T-cell (primary cell): ENCODE measurements at places on chromosomes 13 and 19. TPM values are rescaled to one million over a fixed set of nuclear protein-coding genes. Genes with fewer than 3 reads are reported as not detected.

- DNase-seq: no peak
Observed at GRCh38 chr13:57740719-57741118, 109.2 kb downstream of the PCDH17 start.

- no peak for DNase-seq
Observed at GRCh38 chr13:59790626-59791025, 373.1 kb downstream of the DIAPH3 start.

GRCh38 chr13:112236539-112237197, 139.5 kb upstream of the SPACA7 start:
- DNase-seq: no peak

- DNase-seq: peak; percentile 37
Observed at GRCh38 chr19:34997071-34997617, 3.0 kb upstream of the GRAMD1A start.

DNA sequence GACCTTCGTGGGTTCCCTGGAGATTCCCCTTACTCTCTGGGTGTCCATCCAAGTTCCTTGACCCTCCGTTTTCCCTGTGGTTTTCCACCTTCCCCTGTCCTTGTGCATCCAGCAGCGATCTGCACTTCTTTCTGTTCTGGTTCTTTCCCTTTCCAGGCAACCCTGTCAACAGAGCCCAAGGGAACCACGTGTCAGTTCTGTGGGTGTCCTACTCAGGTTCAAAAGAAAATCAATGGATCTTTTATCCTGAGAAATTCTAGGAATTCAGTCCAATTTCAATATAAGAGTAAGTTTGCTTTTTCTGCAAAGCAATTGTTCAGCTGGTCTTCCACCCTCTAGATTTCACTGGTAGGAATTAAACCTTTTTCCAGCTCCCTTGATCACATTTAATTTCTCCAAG, 1394.8 kb upstream of the SLC10A2 start:
- DNase-seq: no peak

GRCh38 chr19:54081032-54081431, at the start of gene TARM1:
TSS of gene TARM1 (minus strand) at chr19:54081365. CDS start at chr19:54081340, 25 bp downstream.
- no peak for DNase-seq

- DNase-seq: no peak
Observed at GRCh38 chr13:31528176-31528575, 211.2 kb upstream of the RXFP2 start.

DNA sequence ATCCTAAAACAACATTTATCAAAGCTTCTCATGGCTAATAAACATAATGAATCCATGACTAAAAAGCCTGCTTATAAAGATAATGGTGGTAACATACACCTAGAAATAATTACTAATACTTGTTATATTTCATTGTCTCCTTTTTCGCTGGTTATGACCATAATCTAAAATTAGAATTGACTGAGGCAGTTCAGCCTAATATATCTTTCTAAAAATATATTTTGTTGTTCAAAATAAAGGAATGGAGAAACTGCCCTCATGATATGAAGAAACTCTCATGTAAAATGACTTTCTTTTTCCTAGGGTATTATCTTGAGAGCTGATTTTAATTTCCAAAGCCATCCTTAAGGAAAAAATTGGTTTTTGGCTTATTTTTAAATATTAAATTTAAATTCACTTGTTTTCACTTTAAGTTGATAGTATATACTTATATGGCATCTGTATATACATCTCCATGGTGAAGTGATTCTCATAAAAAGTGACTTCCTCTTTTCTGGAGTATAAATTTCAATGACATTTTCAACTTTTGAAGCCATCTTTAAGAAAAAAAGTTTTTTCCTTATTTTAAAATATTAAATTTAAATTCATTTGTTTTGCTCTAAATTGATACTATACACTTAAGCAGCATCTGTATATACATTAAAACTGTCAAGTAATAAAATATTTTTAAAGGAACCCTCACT, 204.6 kb downstream of the VWA8 start:
- no peak for DNase-seq

DNA sequence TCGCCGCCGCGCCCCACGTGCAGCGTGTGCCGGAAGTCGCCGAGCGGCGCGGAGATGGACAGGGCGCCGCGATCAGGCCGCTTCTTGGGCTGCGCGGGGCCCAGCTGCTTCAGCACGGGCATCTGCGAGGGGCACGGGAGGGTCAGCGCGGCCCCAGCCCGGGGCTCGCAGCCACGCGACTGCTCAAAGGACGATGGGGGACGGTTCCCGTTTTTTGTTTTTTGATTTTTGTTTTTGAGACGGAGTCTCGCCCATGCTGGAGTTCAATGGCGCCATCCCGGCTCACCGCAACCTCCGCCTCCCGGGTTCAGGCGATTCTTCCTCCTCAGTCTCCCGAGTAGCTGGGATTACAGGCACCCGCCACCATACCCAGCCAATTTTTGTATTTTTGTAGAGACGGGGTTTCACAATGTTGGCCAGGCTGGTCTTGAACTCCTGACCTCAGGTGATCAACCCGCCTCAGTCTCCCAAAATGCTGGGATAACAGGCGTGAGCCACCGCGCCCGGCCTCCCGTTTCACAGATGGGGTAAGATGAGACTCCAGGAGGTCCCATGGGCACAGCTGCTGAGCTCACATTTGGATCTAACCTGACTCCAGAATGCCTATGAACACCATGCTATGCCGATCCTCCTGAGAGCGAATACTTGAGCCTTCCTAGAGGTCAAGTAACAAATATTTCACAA, 2.0 kb upstream of the LENG9 start:
- DNase-seq: no peak

DNA sequence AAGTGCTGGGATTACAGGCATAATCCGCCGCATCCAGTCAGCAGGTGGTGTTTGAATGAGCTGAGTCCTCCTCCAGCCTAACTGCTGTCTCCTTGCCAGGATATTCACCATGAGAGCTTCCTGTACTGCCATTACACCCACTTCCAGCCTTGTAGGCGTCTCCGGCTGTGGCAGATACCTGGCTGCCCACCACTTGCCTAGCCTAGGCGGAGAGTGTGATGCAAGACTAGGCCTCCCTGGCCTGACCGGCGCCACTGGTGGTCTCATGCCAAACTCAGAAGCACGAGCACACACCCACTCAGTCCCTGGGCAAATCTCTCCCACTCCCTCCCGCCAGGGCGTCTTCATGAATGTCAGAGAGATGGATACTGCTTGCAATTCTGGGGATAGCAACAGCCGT, 16.6 kb downstream of the IL12RB1 start:
- DNase-seq: no peak

DNA sequence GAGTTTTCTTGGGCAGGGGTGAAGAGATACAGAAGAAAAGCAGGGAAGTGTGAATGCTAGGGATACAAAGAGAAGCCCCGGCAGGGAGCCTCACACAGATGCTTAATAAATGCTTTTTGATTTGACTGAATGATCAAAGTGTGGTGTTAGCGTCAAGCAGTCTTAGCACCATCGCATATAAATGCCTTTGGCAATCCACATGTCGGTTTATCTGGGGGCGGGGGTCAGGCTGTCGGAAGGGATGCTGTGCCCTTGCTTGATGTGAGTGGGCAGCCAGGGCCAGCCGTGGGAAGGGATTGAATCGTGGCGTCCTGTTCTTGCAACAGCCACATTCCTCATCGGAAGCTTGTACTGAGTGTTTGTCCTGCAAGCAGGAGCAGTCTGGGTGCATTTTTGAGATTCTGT, 173.1 kb downstream of the LACC1 start:
- no peak for DNase-seq

DNA sequence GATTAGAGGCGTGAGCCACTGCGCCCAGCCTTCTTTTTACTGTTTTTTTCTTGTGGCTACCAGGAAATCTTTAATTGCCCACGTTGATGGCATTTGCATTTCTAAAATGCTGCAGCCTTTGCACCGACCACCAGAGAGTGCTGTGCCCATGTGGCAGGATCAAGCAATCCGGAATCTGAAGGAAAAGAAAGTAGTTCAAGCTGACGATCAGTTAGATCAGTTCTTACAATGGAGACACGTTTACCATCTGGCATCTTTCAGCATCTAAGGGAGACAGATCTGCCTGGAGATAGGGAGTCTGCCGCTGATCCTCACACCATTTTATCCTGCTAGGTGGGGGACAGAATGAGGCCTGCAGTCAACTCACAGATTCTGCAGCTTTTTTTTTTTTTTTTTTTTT, 19.9 kb downstream of the TINCR start:
- no peak for DNase-seq

GRCh38 chr13:112767506-112768471, 78.0 kb downstream of the ATP11A start:
- DNase-seq: no peak

GRCh38 chr13:97285221-97285955, 63.3 kb downstream of the MBNL2 start:
- no peak for DNase-seq

DNA sequence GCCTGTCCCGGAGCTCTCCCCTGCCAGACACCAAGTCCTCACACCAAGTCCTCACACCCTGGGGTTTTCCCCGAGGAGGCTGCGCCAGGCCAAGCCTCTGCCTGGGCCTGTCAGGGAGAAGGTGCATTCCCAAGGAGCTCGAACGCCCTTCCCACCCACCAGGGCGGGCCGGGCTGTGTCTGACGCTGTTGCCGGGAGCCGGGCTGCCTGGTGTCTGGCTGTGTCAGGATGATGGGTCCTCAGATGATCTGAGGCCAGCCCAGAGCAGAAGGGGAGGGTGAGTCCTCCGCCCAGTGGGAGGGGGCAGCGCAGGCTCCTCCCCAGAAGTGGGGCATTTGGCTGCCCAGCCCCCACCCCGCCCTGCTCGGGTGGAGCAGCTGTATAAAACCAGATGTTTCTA, 2.3 kb upstream of the HAS1 start:
- DNase-seq: no peak

DNA sequence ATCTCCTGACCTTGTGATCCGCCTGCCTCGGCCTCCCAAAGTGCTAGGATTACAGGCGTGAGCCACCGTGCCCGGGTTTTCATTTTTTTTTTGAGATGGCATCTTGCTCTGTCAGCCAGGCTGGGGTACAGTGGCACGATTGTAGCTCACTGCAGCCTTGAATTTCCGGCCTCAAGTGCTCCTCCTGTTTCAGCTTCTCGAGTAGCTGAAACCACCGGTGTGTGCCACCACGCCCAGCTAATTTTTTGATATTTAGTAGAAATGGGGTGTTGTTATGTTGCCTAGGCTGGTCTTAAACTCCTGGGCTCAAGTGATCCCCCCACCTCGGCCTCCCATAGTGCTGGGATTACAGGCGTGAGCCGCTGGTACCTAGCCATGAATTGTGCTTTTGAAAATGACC, 5.9 kb downstream of the ADAT3 start:
- no peak for DNase-seq

DNA sequence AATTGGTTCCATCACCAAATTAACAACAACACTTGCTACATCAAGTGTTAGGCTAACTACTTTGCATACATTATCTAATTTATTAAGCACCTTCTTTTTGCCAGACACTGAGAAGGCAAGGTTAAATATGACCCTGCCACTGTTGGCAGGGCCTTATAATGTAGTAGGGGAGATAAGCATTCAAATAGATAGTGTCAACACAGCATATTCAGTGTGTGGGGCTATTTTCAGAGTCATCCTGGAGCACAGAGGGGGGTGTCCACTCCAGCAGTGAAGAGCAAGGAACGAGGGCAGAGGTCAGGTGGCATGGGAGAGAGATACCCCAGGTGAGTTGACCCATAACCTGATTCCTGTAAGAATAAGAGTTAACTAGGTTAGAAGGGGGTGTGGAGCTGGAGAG, 121.6 kb downstream of the COG6 start:
- no peak for DNase-seq

DNA sequence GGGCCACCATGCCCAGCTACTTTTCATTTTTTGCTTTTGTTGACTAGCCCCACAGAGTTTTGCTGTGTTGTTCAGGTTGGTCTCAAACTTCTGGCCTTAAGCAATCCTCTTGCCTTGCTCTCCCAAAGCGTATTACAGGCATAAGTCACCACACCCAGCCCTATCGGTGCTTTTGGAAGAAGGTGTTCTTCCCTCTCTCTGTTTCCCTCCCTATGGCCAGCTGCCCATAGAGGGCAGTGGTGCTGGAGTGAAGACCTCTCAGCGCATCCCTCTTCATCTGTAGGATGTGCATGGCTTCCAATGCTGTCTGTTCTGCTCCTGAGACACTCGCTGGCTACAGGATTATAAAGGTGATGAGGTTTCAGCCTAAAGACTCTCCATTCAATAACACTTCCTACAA, 1.3 kb upstream of the CD22 start:
- DNase-seq: no peak

DNA sequence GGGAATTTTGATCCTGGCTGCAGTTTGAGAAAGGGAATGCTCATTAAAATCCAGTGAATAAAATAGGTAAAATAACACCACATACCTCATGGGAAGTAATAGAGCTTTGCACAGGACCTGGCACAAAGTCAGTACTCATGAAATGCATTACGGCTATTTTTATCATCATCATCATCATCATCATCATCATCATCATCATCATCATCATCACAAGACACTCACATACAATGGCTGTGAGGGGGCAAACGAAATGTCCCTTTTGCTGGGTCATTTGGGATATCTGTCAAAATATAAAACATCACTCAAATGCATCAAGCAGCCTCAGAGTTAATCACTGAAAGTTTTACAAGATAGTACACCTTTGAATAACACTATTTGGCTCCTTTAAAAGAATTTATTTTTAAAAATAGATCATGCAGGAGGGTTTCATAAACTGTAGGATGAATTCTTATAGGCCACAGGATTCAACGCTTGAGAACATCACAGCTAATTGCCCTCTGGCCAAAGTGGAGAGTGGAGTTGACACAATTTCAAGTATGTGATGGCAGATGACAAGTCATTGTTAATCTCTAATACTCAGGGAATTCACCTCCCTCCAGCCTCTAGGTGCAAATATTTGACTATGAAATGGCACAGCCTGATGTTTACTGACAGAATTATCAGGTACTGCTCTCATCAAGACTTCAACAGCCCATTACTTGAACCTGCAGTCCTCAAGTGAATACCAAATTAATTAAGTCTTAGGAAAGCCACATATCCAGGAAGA, 14.2 kb upstream of the ZNF599 start:
- no peak for DNase-seq

DNA sequence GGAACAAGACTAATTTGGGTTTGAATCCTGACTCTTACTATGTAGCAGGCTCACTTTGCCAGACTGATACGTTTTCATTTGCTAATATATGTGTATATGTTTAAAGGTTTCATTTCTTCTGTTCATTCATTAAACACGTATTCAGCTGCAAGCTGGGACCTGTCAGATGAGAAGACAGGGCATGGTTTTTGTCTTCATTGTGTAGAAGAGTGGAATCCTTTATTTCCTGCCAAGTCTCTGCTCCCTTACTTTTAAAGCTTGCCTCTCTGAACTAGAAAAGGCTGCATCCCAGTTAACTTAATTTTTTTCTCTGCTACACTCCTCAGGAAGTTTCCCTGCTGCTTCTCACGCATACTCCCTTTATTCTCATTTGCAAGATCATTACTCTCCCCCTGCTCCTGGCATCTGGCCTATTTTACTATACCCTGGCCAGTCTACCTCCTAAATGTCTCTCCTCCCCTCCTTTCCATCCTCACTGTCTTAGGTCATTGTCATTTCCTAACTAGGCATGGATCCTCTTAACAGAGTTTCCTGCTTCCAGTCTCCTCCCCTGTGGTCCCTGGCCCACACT, 141.0 kb upstream of the TMTC4 start:
- no peak for DNase-seq

ACER1 gene
- total RNA-seq: 0.63 TPM

FGF22 gene
- total RNA-seq: 2.8 TPM

SYT3 gene
- not detected for total RNA-seq

RAB20 gene
- 0.47 TPM for total RNA-seq

IZUMO2 gene
- not detected for total RNA-seq

RXFP2 gene
- not detected for total RNA-seq

MAB21L1 gene
- not detected for total RNA-seq
